ENCODE measurements at places on chromosomes 3 and 15.

- DNase-seq: no peak
These were observed 7.0 kb downstream of the CCR2 start for GRCh38 chr3:46360907-46361306.

DNA sequence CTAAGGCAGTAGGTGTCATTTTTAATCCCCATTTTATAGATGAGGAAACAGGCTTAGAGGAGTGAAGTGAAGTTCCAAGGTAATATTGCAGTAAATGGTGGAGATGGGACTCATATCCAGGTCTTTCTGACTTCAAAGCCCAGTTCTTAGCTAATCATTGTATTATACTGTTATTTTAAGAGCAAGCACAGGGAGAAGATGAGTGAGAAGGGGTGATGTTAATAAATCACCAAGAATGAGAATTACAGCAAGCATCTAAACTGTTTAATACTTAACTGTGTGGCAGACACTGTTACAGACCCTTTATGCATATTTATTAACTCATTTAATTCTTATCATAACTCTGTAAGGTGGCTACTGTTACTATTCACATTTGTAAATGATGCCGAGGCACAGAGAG is 61.2 kb downstream of the VPS8 start:
- DNase-seq: no peak

DNA sequence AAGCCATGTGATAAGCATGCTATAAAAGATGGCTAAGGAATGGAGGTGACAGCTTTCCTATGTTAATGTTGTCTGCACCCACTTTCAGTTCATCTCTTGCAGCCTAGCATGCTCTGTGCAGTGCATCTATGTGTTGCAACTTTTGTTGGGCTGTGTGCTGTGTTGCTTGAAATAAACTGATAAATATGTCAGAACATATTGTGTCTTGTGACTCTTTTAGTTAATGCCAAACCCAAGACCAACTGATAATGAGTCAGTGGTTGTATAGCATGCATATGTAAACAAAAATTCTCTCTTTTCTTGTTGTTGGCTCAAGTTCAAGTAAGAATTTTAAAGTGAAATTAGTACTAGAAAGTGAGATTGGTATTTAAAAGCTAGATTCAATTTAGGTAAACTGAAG is 37.0 kb upstream of the SCN10A start:
- DNase-seq: no peak

- DNase-seq: no peak
These were observed 220.0 kb upstream of the CGNL1 start for GRCh38 chr15:57156210-57156884.

GRCh38 chr3:142029791-142030190 is 119.6 kb downstream of the TFDP2 start:
- DNase-seq: no peak

- DNase-seq: no peak
These were observed 33.3 kb upstream of the FLNB start for GRCh38 chr3:57974796-57975388.

GRCh38 chr3:45413172-45413765 is 24.9 kb downstream of the LARS2 start:
- no peak for DNase-seq

- no peak for DNase-seq
These were observed 37.2 kb downstream of the SLC6A6 start for GRCh38 chr3:14439501-14440167.

DNA sequence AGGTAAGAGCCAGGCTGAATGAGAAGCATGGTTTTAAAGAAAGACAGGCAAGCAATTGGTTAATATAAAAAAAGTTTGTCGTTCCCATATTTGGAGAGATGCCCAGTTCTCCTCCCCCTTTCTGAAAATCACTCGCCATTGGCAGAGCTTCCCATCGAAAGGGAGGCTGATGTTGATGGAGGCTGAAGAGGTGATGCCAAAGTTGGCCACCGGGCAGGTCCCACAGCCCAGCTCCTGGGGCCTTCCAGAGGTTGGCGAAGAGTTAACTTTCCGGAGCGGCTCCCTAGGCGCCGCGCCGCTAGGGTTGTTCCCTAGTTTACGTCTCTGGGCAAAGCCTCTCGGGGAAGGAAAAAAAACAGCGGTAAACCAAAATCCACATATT is 793 bp downstream of the PCOLCE2 start:
- DNase-seq: no peak

DNA sequence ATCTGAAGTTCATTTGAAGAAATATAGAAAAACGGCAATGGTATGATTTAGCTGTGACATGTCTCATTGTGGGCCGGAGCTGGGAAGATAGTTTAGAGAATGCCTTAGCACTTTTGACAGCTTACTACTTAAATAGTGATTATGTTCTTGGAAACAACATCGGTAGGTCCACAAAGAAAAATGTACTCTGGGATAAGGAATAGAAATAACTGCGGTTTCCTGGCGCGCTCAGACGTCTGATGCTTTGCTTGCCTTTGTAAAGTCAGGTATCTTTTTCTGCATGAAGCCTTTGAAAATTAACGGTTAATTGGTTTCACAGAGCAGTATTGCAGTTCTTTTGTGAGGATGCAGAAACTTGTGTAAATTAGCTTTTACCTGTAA is 1.4 kb downstream of the USP3 start:
- DNase-seq: no peak

- DNase-seq: peak; percentile 34
These were observed 588 bp downstream of the MAPK6 start for GRCh38 chr15:52019394-52020220.

DNA sequence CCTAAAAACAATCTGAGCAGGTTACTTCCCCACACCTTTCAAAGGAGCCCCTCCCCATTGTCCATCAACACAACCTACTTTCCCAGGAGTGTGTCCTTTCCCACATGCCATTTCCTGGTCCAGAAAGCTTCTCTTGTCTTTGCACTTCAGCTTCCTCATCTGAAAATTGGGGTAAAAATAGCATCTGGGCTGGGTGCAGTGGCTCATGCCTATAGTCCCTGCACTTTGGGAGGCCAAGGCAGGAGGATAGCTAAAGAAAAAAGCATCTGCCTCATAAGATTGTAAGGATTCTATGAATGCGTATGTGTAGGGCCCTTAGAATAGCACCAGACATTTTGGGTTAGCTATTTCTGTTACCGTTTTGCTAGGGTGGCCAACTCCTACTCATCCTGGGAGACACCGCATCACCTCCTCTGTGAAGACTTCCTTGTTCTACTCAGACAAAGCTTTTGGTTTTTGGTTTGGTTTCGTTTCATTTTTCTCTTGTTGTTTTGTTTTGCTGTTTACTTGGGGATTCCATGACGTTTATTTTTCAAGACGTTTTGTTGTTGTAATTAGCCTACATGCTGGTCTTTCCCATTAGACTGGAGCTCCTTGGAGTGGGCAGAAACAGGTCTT is 224.4 kb upstream of the TLE3 start:
- no peak for DNase-seq

DNA sequence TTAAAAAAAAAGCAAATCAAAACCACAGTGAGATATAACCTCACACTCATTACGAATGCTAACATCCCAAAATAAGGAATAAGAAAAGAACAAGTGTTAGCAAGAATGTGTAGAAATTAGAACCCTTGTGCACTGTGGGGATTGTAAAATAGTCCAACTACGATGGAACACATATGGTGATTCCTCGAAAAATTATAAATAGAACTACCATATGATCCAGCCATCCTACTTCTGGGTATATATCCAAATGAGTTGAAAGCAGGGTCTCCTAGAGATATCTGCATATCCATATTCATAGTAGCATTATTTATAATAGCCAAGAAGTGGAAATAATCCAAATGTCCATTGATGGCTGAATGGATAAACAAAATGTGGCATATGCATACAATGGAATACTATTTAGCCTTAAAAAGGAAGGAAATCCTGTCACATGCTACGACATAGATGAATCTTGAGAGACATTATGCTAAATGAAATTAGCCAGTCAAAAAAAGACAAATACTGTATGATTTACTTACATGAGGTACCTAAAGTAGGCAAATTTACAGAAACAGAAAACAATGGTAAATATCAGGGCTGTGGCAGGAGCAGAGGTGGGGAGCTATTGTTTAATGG is 55.6 kb downstream of the UACA start:
- DNase-seq: no peak

DNA sequence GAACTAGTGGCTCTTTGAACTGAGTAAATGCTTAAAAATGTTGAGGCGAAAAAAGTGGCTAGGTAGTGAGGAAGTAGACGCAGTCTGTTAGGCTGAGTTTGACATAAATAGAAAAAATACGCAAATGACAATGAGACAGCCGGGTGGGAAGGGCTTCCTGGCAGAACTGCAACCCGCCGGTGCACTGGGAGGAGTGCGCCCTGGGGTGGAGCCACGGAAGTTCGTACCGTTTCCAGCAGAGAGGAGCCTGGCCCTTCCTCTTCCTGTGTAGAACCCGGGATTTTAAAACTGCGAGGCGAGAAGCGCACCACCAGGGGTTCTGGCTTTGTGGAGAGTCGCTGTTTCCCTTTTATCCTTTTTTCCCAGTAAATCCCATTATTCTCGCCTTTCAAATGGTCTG is 602.6 kb downstream of the PYDC2 start:
- no peak for DNase-seq

- DNase-seq: no peak
These were observed 36.1 kb upstream of the LIMD1 start for GRCh38 chr3:45558431-45558830.

DNA sequence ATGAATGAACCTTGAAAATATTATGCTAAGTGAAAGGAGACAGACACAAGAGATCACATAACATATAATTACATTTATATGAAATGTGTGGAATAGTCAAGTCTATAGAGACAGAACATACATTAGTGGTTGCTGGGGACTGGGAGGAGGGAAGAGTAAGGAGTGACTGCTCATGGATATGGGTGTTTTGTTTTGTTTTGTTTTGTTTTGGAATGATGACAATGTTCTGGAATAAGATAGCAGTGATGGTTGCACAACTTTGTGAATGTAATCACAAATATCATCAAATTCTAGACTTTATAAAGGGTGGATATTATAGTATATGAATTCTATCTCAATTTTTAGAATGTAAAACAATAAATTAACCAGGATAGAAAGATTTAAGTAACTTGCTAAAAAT is 57.4 kb upstream of the PHLDB2 start:
- DNase-seq: no peak

DNA sequence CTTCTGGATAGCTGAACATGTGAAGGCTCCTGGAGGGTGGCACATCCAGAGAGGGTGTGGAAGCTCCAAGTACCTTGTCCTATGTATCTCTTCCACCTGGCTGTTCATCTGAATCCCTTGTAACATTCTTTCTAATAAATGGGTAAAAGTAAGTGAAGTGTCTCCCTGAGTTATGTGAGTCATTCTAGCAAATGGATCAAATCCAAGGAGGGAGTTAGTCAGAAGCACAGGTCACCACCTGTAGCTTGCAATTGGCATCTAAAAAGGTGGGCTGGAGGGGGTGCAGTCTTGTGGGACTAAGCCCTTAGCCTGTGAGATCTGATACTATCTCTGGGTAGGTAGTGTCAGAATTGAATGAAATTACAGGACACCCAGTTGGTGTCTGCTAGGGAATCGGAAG is 71.0 kb downstream of the WWTR1 start:
- DNase-seq: no peak

- DNase-seq: no peak
These were observed 11.9 kb upstream of the ALDH1A2 start for GRCh38 chr15:58077427-58077826.

DNA sequence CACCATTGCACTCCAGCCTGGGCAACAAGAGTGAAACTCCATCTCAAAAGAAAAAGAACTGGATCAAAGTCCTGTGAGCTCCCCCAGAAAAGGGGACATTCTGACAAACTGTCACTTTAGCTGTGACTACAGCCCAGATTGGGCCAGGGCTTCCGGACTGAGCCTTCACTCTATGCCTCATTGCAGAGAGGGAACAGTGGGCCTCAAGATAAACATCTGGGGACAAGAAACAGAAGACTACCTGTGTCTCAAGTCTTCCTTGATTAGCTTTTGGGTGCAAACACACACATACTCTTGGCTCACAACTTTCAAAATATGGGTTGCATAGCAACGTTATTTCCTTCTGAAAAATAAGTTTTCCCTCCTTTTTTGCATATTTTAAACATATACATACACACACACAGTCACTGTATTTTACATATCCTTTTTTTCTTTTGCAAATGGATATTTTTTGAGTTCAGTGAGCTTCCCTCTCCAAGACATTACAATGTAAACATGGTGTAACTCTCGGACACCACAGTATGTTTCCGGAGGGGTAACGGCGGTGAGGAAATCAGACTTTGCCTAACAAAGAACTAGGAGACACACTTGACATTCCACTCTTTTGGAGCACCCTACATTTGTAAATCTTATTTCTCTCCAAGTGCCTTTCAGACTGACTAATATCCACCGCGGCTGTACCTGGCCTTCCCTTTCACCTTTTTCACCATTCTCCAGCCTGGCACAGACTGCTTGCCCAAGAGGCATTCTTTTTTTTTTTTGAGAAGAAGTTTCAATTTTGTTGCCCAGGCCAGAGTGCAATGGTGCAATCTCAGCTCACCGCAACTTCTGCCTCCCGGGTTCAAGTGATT is 3.5 kb downstream of the TKT start:
- DNase-seq: no peak

- no peak for DNase-seq
These were observed 6.2 kb downstream of the ESYT3 start for GRCh38 chr3:138440596-138440995.

GRCh38 chr15:83404121-83404520 is 43.0 kb upstream of the SH3GL3 start:
- no peak for DNase-seq

DNA sequence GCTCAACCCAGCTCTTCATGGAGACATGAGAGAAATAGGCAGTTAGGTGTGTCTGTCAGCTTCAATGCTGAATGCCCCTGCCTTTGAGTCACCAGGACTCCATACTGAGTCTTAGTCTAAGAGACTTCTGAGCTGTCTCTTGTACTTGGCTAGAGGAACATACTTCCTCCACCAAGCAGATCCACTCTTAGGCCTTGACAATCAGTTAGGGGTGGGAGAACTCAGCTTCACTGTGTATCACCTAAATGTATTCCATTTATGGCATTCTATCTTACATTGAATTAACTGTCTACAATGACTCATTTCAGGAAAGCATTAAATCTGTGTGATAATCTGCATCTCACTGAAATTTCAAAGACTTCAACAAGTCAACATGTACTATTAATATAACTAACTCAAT is 66.0 kb downstream of the STAC start:
- no peak for DNase-seq

GRCh38 chr3:153268564-153269279 is 106.7 kb downstream of the RAP2B start:
- DNase-seq: no peak

DNA sequence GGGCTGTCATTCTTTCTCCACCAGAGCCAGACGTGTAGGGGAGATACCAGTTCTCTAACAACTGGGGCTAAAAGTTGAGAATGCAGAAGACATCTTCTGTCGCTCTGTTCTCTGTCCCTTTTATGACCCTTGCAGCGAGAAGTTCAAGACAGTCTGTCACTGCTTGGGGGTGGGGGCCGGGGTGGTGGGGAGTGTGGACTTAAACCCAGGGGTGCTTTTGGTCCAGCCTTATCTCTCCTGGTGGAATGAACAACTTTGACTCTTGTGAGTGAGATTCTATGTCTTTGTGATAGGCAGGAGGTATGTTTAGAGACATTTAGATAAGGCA is 767 bp upstream of the APOD start:
- DNase-seq: no peak

GRCh38 chr15:38886315-38887163 is 321.9 kb upstream of the RASGRP1 start:
- DNase-seq: no peak

- no peak for DNase-seq
These were observed 31.7 kb downstream of the BOC start for GRCh38 chr3:113243071-113243470.

- no peak for DNase-seq
These were observed 55.2 kb downstream of the COL8A1 start for GRCh38 chr3:99693636-99694035.

GRCh38 chr3:123499322-123499721 is 50.4 kb upstream of the ADCY5 start:
- DNase-seq: no peak
